ENCODE measurements at places on chromosomes 7 and 10. TPM values are rescaled to one million over a fixed set of nuclear protein-coding genes. Genes with fewer than 3 reads are reported as not detected.

The PRPS1L1 gene
- not detected for polyA plus RNA-seq

The ABCA13 gene
- not detected for polyA plus RNA-seq

The ACSL5 gene
- 0.31 TPM for polyA plus RNA-seq

The UBE3C gene
- polyA plus RNA-seq: 24.4 TPM

The CLRN3 gene
- polyA plus RNA-seq: not detected

The SAP25 gene
- 3.9 TPM for polyA plus RNA-seq

The NFE2L3 gene
- 3.8 TPM for polyA plus RNA-seq

The FAM170B gene
- not detected for polyA plus RNA-seq

The GLI3 gene
- 29.8 TPM for polyA plus RNA-seq

The CALY gene
- polyA plus RNA-seq: 12.3 TPM

The BHLHA15 gene
- polyA plus RNA-seq: 0.44 TPM

The DNAJC12 gene
- 6.6 TPM for polyA plus RNA-seq

The ZNF25 gene
- 2.8 TPM for polyA plus RNA-seq

The ANKRD61 gene
- 1.9 TPM for polyA plus RNA-seq

The NEUROD6 gene
- polyA plus RNA-seq: not detected

The MYH16 gene
- 0.09 TPM for polyA plus RNA-seq

The P4HA1 gene
- 174 TPM for polyA plus RNA-seq

The TMEM213 gene
- not detected for polyA plus RNA-seq

The ADRB1 gene
- polyA plus RNA-seq: 1.6 TPM

The TET1 gene
- polyA plus RNA-seq: 14.4 TPM

The UNC5B gene
- 73.3 TPM for polyA plus RNA-seq

The LRGUK gene
- not detected for polyA plus RNA-seq

The GPRIN2 gene
- polyA plus RNA-seq: 3.3 TPM

The LRWD1 gene
- 26.8 TPM for polyA plus RNA-seq

The PGAM2 gene
- 213 TPM for polyA plus RNA-seq

The CFAP58 gene
- polyA plus RNA-seq: 1.4 TPM

The TDRD1 gene
- not detected for polyA plus RNA-seq

The CUX1 gene
- polyA plus RNA-seq: 67.7 TPM
